Amygdala (tissue), 56 donors: ENCODE measurements at places on chromosomes 12 and 14.

GRCh38 chr12:122318607-122319605, 52.6 kb upstream of the VPS33A start:
- DNase-seq, result no peak

DNA sequence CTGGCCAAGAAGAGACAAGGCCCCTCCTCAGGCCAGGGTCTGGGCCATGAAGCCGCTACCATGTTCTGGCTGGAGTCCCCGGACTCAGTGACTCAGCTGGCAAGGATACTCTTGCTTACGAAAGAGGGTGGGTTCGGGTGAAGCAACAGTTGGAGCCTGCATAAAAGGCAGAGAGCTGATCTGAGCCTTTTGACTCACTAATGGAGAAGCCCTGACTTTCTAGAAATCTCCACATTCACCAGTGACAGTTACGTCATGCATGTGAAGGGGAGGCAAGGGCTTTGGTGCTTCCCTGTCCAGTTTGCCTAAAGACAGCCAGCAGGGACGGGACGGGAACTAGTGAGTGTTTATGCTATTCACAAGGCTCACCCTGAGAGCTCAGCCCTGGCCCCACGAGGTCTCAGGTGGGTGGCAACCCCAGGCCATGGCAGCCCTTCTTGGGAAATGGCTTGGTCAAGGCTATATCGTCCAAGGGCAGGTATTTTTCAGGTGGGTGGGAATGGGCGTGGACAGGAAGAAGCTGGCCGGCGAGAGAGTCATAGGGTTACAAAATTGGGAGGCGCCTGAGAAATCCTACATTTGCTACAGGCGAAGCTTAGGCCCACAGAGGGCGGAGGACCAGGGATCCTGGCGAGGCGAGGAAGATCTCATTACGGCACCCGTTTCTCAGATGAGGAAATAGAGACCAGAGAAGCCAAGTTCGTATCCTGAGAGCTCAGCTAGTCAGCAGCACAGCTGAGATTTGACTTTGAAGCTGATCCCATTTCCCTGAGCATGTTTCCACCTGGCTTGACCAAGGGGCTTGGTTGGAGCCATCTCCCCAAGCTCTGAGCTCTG, 314.6 kb downstream of the BCL11B start:
- DNase-seq, result no peak

DNA sequence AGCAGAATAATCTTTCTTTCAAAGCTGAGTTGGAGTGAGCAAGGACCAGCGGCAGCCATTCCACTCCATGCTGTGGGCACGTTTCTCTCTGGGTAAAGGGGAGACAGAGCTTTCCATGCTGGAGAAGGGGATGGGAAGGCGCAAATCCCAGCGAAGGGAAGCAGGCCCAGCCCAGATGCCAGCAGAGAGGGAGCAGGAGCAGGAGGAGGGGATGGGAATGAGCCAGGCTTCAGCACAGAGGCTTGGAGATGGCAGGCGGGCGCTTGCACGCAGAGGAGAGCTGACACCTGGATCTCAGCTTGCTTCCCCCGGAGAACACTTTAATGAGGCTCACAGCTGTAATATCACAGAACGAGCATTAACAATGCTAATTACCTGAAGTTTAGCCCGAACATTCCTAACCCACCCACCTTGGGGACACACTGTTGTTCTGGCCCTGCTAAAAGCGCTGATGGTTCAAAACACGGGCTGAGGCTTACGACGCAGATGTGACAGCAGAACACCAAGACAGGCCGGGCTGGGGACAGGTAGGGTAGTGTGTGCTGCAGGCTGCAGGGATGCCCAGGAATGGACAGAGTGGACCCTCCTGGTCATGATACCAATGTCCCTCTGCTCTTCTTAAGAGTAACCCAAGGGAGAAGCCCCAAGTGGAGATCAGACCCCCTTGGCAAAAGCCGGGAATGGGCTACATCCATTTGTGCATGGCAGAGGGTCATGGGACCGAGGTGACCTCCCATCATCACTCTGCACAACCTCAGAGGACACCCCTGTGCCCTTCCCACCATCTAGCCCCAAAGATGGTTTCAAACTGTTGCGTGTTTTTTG, 288.6 kb downstream of the DPF3 start:
- no peak for DNase-seq

GRCh38 chr14:61051051-61051450, 70.0 kb downstream of the SLC38A6 start:
- no peak for DNase-seq

GRCh38 chr12:51771008-51771407, 77.5 kb downstream of the FIGNL2 start:
- no peak for DNase-seq

- DNase-seq, result no peak
These were observed 4.5 kb downstream of the ORAI1 start for GRCh38 chr12:121630791-121631355.

- no peak for DNase-seq
These were observed 8.1 kb downstream of the DNAI7 start for GRCh38 chr12:25186788-25187402.
